Prostate gland (tissue), 2 donors: ENCODE measurements at places on chromosomes 3 and 15. TPM values are rescaled to one million over a fixed set of nuclear protein-coding genes. Genes with fewer than 3 reads are reported as not detected.

DNA sequence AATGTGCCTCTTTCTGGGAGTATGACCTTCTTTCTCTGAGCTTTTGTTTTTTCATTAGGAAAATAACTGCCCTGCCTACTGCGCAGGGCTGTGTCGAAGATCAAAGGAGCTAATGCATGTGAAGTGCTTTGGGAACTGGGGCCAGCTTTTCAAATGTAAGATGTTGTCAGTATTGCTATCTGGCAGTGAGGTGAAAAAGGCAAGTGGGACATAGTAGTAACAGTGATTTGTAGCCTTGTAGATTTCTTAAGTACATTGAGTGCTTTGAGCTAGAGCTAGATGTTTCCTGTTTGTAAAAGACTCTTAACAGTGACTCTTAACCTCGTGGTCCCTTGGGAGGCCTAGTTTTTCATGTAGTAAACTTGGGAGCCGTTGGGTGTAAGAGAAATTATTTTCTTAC, 126.5 kb downstream of the ECT2 start:
- H3K4me3 ChIP-seq: no peak overlapping the region
- no peak overlapping the region for H3K27ac ChIP-seq
- H3K27me3 ChIP-seq: no peaks in the 10 kb centered on the region
- no peaks in the 10 kb centered on the region for H3K4me1 ChIP-seq

- H3K4me3 ChIP-seq: no peak overlapping the region
- H3K27me3 ChIP-seq: no peaks in the 10 kb centered on the region
- DNase-seq: no peak
- H3K4me1 ChIP-seq: no peaks in the 10 kb centered on the region
- H3K27ac ChIP-seq: no peak overlapping the region
These were observed 315.2 kb downstream of the CLSTN2 start for GRCh38 chr3:140250010-140250855.

DNA sequence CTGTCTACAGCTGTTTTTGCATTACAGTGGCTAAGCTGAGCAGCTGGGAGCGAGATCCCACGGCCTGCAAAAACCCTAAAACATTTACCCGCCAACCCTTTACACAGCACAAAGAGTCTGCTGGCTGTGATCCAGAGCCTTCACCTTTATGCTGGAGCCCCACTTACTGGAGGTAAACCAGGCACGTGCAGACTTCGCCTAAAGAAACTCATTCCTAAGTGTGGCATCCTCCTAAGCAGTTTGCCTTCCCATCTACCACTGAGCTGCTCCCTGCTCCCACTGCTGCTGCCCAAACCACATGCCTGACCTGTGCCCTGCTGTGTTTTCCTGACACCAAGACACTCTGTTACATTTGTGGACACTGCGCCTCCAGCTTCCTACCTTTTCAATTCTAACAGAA, 53.0 kb downstream of the CHSY1 start:
- peak overlapping the region; percentile 52 for H3K27ac ChIP-seq
- no peaks in the 10 kb centered on the region for H3K36me3 ChIP-seq
- DNase-seq: no peak
- peaks cover 4% of the 10 kb centered on the region for H3K4me1 ChIP-seq
- no peaks in the 10 kb centered on the region for H3K27me3 ChIP-seq

DNA sequence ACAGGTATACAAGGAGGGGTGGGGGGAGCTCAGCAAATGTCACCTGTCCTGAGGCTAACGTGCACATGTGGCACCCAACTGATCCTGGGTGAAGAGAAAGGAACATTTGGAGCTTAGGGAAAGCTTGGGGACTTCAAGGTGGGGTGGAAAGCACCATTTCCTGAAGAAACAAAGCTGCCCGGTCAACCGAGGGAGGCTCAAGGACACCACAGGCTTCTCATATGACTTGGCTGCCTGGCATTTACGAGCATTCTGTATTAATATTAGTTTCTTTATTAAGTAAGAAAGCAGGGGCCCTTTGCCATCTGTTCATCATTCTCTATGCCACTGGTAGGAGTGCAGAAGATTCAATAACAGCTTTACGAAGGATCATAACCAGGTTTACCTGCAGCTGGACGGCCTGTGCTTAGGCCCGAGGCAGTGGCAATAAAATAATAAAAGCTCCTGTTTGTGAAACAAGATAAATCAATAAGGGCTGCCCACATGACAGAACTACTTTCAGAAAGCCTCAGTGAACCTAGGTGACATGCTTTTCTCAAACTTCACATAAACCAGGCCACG, 54.0 kb downstream of the ETV5 start:
- no peak for DNase-seq
- no peaks in the 10 kb centered on the region for H3K36me3 ChIP-seq
- no peaks in the 10 kb centered on the region for H3K27me3 ChIP-seq
- no peak overlapping the region for H3K27ac ChIP-seq

GRCh38 chr3:115611630-115612029, 11.7 kb upstream of the GAP43 start:
- no peak for DNase-seq
- H3K36me3 ChIP-seq: no peaks in the 10 kb centered on the region
- no peaks in the 10 kb centered on the region for H3K27me3 ChIP-seq
- H3K27ac ChIP-seq: no peak overlapping the region

- H3K4me3 ChIP-seq: no peak overlapping the region
- H3K4me1 ChIP-seq: peaks cover 20% of the 10 kb centered on the region
- no peaks in the 10 kb centered on the region for H3K27me3 ChIP-seq
- no peak for DNase-seq
These were observed 19.1 kb downstream of the TTC21A start for GRCh38 chr3:39126532-39127071.

- DNase-seq: no peak
- H3K27me3 ChIP-seq: no peaks in the 10 kb centered on the region
- H3K27ac ChIP-seq: no peak overlapping the region
- no peak overlapping the region for H3K4me3 ChIP-seq
- H3K36me3 ChIP-seq: no peaks in the 10 kb centered on the region
These were observed 2.3 kb upstream of the PDIA5 start for GRCh38 chr3:123064506-123064905.

DNA sequence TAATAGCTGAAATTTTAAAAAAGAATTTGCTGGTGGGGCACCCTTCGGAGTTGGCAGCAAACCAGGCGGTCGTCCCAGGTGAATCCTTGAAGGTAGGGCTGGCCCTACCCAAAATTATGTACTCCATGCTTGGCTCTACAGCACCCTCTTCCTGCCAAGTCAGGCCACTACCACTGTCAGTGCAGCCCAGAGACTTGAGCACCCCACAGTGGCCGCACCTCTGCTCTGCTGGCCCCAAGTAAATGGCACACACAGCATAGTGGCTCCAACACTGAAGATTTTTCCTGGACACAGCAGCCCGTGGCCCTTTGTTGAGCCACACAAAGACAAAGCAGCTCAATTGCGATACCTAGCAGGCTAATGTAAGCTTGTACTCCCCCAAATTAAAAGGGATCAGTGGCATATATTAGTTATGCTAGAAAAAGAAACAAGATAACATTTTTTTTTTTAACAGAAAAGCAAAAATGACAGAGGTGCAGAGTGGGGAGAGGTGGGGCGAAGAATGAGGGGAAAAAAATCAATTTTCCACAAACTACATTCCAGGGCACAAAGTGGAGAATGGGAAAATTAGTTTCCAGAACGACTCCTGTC, 250.5 kb downstream of the UACA start:
- H3K36me3 ChIP-seq: no peaks in the 10 kb centered on the region
- H3K27me3 ChIP-seq: no peaks in the 10 kb centered on the region
- no peak overlapping the region for H3K27ac ChIP-seq

DNA sequence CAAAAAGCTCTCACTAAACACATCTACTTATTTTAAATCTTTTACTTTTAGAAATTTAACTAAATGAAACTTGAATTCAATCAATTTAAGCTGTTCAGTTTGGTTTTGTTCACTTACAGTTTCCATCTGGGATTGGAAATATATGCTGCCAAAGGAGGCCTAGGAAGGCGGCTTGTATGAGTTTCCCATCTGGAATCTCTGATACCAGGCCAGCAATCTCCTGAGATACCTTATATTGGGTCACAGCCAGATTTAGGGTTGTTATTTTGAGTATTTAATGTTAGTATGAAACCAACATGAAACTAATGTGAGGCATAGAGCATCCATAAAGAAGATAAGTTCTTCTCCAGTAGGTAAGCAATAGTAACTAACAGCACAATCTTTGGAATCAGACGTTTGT, 94.6 kb downstream of the GMNC start:
- DNase-seq: no peak
- H3K4me1 ChIP-seq: no peaks in the 10 kb centered on the region
- H3K27ac ChIP-seq: no peak overlapping the region
- no peak overlapping the region for H3K4me3 ChIP-seq
- H3K36me3 ChIP-seq: no peaks in the 10 kb centered on the region
- H3K27me3 ChIP-seq: no peaks in the 10 kb centered on the region

DNA sequence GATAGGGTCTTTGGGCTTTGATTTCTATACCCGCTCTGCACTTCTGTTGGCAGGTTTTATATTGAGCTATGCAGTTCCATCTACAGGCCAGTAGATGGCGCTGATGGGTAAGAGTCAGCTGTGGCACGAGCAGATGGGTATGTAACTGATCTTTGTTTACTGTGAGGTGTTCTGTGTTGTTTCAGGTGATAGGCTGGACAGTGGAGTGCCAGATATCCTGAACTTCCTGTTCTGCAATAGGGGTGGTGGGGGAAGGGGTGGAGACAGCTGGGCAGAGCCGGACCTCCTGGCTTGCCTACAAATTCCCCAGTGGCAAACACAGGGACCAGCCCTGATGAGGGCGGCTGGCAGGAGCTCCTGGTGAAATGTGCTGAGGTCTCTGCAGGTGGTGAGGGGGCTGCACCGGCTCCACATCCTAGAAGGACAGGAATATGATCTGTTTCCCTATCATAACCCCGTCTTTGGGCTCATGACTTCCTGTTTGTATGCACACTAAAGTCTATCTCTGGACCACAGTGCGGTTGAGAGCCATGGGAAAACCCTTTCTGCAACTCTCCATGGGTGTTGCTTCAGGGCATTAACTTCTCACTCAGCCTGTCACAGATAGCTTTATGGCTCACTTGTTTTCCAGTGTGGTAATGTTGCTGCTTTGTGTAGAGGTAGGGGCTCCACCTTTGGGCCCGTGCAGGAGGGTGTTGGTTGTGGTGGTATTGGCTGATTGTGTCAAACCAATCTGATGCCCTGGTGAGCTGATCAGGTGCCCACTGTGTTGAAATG, 13.4 kb upstream of the FAM98B start:
- no peak overlapping the region for H3K4me3 ChIP-seq
- no peaks in the 10 kb centered on the region for H3K36me3 ChIP-seq
- no peaks in the 10 kb centered on the region for H3K4me1 ChIP-seq
- H3K27ac ChIP-seq: no peak overlapping the region
- H3K27me3 ChIP-seq: no peaks in the 10 kb centered on the region
- peak; percentile 71 for DNase-seq

DNA sequence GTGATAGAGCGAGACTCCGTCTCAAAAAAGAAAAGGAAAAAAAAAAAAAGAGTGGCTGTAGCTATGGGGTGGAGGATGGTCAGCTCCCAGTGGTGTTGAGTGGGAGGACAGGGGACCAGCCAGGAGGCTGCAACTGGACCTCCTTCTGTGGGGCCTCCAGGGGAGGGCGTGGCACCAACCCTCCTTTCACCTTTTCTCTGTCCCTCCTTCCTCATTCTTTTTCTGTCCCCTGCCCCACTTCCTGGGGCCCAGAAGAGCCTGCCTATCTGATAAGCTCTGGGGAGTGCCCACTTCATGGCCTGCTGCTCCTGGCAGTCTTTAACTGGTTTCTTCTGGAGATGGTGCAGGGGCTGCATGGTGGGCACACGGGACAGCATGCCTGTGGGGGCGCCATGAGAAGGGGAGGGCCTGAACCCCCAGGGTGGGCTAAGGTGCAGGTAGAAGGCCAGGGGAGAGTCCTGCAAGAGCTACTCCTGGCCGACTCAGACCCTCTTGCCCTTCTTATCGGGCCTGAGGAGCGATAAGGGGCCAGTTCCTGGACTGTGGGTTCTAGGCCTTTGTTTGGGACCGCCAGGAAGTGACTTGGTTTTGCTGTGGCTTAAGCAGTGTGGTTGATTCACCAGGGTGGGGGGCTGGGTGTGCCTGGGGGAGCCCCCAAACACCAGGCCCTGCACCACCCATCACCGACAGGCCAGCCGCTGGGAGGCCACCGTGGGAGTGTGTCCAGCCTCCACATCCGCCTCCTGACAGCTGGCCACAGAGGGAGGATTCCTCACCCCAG, 49.4 kb upstream of the FLNB start:
- no peaks in the 10 kb centered on the region for H3K4me1 ChIP-seq
- H3K27me3 ChIP-seq: no peaks in the 10 kb centered on the region
- H3K27ac ChIP-seq: peak overlapping the region; percentile 55
- DNase-seq: no peak
- H3K4me3 ChIP-seq: no peak overlapping the region
- H3K36me3 ChIP-seq: no peaks in the 10 kb centered on the region

DNA sequence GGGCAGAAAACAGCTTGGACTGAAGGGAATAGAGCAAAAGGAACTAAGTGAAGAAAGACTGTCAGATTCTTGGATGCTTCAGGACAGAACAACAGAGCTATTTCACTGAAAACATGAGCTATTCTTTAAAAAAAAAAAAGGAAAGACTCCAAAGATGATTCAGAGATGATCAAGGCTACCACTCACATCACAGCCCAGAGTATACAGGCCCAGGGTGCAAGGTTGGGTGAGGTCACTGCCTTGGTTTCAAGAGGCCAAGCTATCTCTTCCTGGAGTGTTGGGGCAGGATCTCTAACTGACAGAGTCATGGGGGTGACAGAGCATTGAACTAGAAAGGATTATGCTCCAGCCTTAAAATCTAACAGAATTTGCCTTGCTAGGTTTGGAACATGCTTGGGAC, 118.1 kb downstream of the AGBL1 start:
- no peak overlapping the region for H3K27ac ChIP-seq
- DNase-seq: no peak
- H3K4me1 ChIP-seq: no peaks in the 10 kb centered on the region
- H3K27me3 ChIP-seq: no peaks in the 10 kb centered on the region
- no peaks in the 10 kb centered on the region for H3K36me3 ChIP-seq

- no peak for DNase-seq
- H3K4me3 ChIP-seq: no peak overlapping the region
- no peaks in the 10 kb centered on the region for H3K4me1 ChIP-seq
- H3K27ac ChIP-seq: no peak overlapping the region
- no peaks in the 10 kb centered on the region for H3K27me3 ChIP-seq
- no peaks in the 10 kb centered on the region for H3K36me3 ChIP-seq
These were observed 155.1 kb upstream of the TNIK start for GRCh38 chr3:171615281-171615680.

Gene USP8
- total RNA-seq: 80.5 TPM

Gene POPDC2
- 26.5 TPM for total RNA-seq

Gene RASL12
- total RNA-seq: 56.3 TPM

Gene GUCA1C
- not detected for total RNA-seq

Gene P2RY14
- total RNA-seq: 0.28 TPM
